ENCODE measurements at places on chromosomes 16 and 17.
A peak's percentile ranks its signal among the peaks of the same experiment; 100 is the strongest.

GRCh38 chr17:13273806-13274205 is 256.0 kb upstream of the ELAC2 start:
- no peak for DNase-seq

DNA sequence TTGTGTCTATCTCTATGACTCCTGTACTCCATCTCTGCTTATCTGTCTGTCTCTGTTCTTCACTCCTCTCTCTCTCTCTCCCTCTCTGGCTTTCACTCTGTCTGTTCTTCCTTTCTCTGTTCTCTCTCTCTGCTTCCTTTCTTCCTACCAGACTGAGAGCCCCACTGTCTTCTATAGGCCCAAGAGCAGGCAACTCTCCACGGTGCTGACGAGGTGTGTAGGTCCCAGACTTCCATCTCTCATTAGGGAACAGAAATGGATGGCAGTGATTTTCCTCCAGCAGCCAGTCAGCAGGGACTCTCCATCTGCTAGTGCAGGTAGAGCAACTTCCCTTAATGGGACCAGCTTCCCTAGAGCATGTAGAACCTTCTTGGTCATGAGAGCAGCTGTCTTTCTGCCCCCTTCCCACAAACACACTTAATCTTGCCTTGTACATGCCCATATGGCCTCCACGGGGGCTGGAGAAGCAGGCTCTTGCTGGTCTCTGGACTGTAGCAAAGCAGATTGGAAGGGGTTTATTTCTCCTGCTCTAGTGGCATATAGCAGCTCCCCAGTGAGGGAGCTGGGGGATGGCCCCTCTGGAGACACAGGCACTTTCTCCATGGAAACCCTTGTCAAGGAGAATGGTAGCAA is 47.8 kb upstream of the NLRP1 start:
- DNase-seq, result no peak

- DNase-seq, result no peak
Measured at GRCh38 chr17:29505836-29506235, 61.0 kb downstream of the ABHD15 start.

- no peak for DNase-seq
Measured at GRCh38 chr17:69749911-69750310, 325.1 kb upstream of the KCNJ16 start.

DNA sequence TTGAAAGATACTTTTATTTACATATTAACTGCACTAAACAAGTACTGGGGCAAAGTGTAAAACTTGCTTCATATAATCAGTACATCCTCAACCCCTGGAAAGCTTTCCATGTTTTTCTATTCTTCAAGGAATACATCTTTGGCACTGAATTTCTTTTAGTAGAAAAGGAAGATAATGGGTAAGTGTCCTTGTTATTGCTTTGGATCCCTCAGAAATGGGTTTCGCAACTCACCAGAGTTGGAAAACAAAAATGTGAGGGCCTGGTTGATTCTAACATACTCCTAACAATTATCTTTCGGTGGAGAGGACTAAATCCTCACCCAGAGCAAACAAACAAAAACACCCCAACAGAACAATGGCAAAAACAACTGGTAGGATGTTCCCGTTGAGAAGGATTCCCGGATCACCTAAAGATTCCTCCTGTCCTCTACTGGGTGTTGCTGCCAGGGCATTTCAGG is 120.4 kb downstream of the PARN start:
- DNase-seq, result no peak

GRCh38 chr16:57865746-57866528 is 63.6 kb upstream of the KIFC3 start:
- no peak for DNase-seq

DNA sequence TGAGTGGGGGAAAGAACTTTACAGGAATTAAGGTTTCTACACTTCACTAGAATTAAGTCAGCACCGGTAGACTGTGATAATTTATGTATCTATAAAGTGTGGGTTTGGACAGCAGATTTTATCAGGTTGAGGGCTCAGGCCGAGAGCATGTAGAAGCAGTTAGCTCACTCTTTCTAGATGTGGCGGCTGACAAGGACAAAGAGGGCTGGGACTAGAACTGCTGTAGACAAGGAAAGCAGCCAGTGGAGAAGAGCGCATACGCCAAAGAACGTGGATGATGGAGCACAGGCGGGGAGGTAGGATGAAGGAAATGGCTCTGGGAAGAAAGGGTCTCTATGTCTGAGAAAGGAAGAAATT is 504 bp upstream of the GOSR1 start:
- DNase-seq, result no peak

DNA sequence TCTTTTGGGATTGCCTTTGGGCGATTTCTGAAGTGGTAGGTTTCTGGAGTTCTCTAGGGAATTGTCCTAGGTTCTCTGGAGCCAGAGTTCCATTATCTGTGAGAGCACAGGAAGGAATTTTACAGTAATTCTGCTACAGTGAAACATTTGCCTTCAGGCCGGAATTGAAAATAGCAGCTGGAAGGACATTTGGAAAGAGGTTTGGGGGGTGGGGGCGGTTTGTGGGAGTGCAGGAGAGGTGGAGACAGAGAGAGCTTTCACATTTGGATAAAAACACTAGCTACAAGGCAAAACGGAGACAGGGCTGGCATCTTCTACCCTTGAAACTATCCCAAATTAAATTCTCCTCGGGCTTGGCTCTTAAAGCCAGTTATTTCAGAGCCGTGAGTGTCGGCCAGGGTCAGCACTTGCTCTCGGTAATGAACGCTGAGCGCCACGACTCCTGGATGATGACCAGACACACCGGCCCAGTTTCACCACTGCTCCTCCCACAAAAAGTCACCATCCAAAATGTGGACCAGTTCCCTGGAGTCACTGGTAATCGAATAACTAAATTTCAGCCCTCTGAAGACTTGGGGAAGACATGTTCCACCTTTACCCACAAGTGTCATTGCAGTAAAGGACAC is 67.7 kb upstream of the TANC2 start:
- DNase-seq, result no peak

GRCh38 chr16:51854401-51854951 is 692.5 kb downstream of the TOX3 start:
- DNase-seq, result no peak

- no peak for DNase-seq
Measured at GRCh38 chr16:11078812-11079459, 134.6 kb downstream of the CLEC16A start.

DNA sequence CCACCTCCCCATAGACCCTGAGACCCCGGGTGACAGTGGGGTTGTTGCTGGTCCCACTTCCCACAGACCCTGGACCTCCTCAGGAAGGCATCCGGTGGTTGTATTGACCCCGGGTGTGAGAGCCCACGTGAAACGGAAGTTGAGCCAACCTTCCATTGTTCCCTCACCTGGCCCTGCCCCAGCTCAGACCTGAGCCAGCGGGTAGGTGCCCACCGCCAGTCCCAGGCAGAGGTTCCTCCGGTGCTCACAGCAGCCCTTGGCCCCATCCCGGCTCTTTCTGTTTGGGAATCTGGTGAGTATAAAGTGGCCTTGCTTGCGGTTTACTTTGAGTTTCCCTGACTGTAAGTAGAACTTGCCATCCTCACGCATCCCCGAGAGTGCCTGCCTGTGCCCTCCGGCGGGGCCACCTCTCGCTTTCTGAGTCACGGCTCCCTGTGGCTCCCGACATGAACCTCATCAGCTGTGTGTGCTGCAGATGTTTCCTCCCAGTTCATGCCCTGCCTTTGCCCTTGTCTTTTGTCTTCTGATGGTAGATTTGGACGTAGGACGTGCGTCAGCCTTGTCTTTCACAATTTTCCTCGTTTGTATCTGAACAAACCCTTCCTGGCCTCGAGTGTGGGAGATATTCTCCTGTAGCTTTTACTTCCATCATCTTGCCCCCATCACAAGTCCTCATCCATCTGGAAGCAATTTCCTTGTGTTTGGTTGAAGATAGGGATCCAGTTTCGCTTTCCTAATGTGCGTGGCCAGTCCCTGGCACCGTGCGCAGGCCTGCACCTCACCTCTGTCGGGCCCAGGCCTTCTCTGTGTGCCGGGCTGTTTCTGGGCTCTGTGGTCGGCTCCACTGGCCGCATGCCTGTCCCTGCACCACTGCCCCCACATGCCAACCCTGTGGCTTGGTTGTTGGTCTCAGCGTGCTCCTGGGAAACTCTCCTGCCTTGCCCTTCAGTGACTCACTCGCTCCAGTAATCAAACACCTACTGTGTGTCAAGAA is 76.0 kb downstream of the METRNL start:
- DNase-seq, result no peak

GRCh38 chr16:80125677-80126076 is 415.1 kb upstream of the DYNLRB2 start:
- no peak for DNase-seq

DNA sequence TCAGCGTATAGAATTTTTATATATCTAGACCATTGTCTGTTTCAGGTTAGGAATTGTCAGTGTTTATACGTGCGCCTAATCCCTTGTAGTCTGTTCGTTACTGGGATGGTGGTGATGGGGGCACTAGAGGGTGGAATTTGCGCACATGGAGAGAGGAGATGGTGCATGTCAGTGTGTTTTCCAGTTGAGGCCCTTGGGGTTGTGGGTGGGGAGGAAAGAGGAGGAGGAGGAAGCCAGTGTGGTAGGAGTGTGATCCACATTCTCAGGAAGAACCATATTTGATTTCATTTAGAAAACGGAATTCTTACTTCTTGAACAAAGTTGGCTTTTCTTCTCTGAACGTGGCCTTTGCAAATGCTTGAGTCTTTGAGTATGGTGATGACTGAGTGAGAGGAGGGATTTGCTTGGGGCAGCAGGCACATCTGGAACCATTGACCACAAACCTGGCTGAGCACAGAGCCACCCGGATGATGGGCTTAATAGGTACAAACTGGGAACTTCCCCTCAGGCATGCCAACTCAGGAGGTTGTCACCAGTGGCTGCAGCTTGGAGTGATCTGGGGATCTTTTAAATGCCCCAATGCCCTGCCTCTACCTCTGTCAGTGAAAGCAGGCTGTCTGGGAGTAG is 98.9 kb downstream of the PRKCB start:
- no peak for DNase-seq

- no peak for DNase-seq
Measured at GRCh38 chr17:6376931-6377361, 58.0 kb downstream of the AIPL1 start.

DNA sequence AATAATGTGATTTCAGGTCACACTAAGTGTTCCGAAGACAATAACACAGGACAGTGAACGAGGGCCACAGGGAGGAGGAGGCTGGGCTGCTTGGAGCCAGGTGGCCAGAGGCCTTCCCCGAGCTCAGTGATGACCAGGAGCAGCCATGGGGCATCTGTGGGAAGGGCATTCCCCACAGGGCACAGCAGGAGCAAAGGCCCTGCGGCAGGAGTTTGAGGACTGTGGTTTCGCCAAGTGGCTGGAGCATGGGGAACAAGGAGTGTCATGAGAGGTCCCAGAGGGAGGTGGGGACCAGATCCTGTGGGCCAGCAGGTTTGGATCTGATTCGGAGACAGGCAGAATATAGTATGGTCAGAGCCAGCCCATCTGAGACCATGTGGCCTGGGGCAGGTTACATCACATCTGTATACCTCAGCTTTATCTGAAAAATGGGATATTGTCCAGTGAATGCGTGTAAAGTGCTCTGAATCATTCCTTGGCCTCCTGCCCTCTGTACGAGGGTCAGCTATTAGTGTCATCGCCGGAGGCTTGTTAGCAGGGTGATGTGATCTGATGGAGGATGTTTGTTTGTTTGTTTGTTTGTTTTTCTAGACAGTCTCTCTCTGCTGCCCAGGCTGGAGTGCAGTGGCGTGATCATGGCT is 176.8 kb downstream of the KATNIP start:
- no peak for DNase-seq

- no peak for DNase-seq
Measured at GRCh38 chr17:38741921-38742410, 6.2 kb downstream of the PCGF2 start.

DNA sequence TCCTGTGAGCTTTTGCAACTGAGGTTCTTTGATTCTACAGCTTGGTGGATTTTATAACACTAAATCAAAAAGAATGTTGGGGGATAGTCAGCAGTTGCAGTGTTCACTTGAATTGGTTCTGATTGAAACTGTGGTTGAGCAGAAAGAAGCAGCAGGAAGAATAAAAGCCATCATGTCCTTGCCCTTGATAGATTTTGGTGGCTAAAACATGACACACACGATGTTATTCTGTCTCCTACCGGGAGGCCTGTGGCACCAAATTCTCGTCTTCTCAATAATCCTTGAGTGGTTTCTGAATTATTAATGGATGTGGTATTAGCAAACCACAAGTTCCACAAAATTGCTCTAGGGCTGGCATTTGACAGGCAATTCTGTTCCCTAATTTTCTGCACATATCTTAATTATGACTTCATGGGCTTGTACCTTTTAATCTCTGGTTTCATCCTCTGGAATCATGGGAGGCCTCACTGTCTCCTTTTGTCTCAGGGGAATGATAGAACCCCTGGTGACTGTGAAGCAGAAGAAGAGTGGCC is 338.2 kb downstream of the SNX29 start:
- no peak for DNase-seq

GRCh38 chr16:2981899-2982250 is 1.6 kb upstream of the PKMYT1 start:
- no peak for DNase-seq

GRCh38 chr17:60392845-60393702 is 1.1 kb upstream of the USP32 start:
- DNase-seq, result no peak

GRCh38 chr16:21338537-21339268 is 60.6 kb upstream of the CRYM start:
- no peak for DNase-seq

GRCh38 chr17:17169396-17169795 is 36.7 kb downstream of the PLD6 start:
- no peak for DNase-seq

- DNase-seq, result no peak
Measured at GRCh38 chr17:31393749-31394146, 2.3 kb downstream of the RAB11FIP4 start.

DNA sequence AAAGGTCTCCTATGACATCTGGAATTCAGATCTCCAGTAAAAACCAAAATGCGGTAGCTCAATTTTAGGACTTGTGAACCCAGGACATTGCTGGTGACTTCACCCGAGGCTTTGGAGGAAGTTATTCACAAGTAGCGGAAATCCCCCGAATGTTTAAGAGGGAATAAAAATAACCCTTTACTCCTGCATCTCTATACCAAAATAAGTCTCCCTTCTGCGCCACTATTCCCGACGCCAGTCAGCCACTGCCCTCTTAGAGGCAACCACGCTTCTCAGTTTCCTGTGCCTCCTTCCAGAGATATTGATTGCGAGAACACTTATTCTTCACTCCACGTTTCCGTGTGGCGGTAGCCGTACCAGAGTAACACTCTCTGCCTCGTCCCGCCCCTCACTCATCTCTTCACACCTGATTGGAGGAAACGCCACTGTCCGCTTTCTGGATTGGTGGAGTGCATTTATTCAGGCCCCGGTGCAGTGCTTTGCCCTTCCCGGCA is 27.4 kb downstream of the EMP2 start:
- DNase-seq, result peak; percentile 68

GRCh38 chr17:15262291-15263205 is 2.6 kb downstream of the PMP22 start:
- no peak for DNase-seq
